Upper lobe of left lung (tissue), 6 donors: ENCODE measurements at places on chromosomes 12 and 14.

GRCh38 chr12:113479590-113480335 is 8.1 kb upstream of the LHX5 start:
- peak; percentile 89 for DNase-seq

- DNase-seq = no peak
Measured at GRCh38 chr12:81668475-81668874, 90.7 kb downstream of the PPFIA2 start.

- peak; percentile 29 for DNase-seq
Measured at GRCh38 chr12:123761841-123762714, at the start of gene DNAH10. DNAH10 (plus strand) TSS chr12:123762301; CDS start chr12:123762337, 36 bp downstream.

DNA sequence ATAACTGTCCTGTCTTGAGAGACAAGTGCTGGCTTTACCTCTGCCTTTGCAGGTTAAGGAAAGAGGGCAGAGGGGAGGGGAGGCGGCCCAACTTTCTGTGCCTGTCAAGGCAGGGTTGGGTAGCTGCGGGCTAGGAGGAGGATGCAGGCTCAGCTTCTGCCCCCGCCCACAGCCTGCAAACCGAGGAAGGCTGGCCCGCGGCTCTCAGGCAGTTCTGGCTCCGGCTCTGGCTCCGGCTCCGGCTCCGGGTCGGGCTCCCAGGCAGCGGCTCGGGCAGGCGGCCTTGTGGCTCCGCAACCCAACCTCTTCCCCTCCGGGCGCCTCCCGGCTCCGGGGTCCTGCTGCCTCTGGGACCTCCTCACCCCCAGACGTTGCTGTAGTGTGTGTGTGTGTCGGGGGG is 92.9 kb downstream of the TMEM30B start:
- DNase-seq = peak; percentile 88

GRCh38 chr12:109940339-109940923 is 40.4 kb downstream of the TCHP start:
- no peak for DNase-seq

DNA sequence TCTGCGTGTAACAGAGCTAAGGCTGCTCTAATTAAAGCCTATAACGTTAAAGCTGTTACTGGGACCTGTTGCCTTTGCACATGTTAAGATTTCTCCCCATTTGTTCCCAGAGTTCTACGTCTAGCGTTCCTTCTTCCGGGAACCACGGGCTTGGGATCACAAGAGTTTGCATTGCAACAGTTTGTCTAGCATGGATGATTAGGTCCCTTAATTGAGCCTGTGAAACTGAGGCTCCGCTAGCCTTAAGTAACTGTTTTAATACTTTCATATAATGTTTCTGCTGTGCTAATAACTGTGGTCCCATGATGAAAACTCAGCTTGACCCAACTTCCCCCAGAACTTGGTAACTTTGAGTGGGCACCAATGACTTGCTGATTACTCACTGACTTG is 16.7 kb upstream of the LYZ start:
- no peak for DNase-seq

DNA sequence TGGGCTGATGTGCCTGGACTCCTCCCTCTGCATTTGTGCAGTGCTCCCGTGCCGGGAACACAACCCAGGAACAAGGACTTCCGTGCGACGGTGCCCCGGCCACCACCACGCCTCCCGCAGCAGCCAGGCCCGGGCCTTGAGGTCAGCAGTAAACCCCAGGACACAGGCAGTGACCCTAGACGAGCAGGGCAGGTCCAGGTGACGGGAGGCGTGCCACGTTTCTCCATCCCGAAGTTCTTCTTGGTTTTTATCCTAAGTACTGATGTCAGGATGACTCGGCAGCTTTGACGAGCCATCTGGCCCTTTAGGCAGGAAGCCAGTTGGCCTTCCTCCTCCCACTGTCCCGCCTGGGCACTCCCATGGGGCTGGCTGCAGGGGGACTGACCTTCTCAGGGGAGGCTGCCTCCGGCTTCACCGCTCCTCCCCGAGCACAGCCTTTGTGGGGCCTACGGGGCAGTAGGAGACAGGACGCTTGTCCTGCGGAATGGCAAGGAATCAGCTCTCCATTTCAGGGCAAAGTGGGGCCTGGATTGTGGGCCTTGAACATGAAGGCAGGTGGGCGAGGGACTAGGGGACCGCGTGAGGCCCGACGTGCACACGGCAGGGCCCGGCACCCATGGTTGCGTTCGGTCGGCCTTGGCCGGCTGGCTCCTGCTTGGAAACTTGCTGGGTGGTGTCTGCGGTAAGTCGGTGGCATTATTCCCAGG is 94.1 kb downstream of the FBXL14 start:
- DNase-seq = no peak

- DNase-seq = no peak
Measured at GRCh38 chr12:32559434-32559833, 119.7 kb upstream of the DNM1L start.

DNA sequence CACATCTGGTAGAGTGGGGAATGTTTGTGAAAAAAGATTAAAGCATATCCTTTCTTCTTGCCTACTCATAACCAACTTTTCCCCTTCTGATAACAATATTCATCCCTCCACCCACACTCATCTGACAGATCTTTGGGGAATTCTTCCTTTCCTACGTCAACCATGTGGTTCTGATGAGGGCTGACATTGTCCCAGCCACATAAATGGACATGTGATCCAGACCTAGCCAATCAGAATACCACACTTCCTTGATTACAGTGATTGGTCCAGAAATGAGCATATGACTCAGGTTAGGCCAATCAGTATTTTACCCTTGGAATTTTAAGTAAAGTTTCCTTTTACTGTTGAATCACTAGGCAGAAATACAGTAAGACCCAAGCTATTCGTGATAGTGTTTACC is 58.9 kb downstream of the GPR65 start:
- no peak for DNase-seq

- no peak for DNase-seq
Measured at GRCh38 chr12:98351089-98351488, 164.3 kb upstream of the TMPO start.

- DNase-seq = no peak
Measured at GRCh38 chr14:74886001-74886400, 4.3 kb downstream of the DLST start.

GRCh38 chr14:22509036-22509709 is 79.9 kb downstream of the DAD1 start:
- DNase-seq = no peak

DNA sequence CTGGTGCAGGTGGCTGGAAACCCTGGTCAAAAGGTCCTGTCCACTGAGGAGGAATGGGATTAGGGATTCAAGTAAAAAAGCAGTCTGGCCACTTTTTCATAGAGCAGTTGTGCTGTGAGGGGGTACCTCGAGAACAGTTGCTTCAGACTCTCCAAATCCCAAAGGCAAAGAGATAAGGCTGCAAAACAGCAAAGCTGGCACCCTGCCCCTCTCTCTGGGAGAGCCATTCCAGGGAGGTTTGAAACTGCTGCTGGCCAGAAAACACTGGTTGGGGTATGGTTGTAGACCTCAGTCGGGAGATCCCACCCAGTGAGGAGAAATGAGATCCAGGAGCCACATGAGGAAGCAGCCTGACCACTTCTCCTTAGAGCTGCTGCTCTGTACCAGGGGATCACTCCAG is 137.3 kb downstream of the CEP83 start:
- no peak for DNase-seq

GRCh38 chr14:99727096-99727870 is 43.2 kb downstream of the CYP46A1 start:
- peak; percentile 49 for DNase-seq

- no peak for DNase-seq
Measured at GRCh38 chr12:27009881-27010301, 4.3 kb downstream of the TM7SF3 start.

- peak; percentile 76 for DNase-seq
Measured at GRCh38 chr12:48815126-48816110, 2.9 kb upstream of the CACNB3 start.

GRCh38 chr12:11624116-11624515 is 25.4 kb upstream of the ETV6 start:
- no peak for DNase-seq

GRCh38 chr12:107448198-107448597 is 237.4 kb upstream of the PWP1 start:
- DNase-seq = no peak

DNA sequence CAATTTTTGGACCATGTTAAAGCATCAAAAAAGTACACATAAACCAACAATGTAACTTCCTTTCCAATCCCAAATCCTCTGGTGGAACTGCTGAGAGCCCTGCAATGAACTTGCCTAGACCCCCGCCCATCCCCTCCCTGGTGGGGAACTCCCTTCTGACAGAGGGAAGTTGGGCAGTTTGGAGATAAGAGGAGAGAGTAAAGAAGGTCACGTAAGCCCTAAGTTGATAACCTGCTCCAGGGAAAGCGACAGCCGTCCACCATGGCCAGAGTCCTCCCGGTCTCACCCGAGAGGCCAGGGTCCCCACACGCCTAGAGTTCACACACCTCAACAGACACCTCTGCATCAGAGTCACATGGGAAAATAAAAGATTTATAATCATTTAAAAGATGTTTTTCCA is 138.7 kb downstream of the EGLN3 start:
- no peak for DNase-seq

GRCh38 chr12:4064008-4064407 is 190.8 kb upstream of the PARP11 start:
- no peak for DNase-seq

DNA sequence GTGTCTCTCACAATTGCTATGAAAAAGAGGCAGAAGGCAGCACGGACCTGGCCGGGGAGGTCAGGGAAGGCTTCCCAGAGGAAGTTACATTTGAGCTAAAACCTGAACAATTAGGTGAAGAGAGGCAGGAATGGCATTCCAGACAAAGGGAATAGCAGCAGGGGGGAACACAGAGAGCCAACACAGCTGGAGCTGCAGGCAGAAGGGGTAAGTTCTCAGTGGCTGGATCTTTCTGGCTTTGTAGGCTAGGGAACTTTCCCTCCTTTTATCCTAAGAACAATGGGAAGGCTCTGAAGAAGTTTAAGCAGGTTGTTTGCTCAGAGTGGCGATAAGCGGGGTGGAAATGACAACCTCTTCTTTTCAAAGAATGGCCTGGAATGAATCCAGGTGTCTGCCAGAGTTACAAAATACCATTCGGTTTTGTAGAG is 100.0 kb downstream of the PRIMA1 start:
- DNase-seq = no peak

DNA sequence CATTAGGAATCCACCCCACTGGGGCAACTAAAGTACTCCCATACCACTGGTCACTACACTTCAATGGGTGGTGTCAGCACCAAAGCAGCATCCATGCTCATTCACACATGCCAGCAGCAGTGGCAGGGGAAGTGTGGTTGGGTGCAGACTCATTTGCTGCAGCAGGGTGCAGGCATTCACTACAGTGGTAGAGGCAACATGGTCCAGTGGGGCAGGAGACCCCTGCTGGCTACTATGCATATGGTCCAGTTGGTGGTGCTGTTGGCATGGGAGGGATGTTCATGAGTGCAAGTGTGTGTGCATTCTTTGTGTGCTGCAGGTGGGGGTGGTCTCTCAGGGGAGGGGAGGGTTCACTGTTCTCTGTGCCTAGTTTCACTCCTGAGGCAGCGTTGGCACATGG is 908.4 kb upstream of the NOVA1 start:
- DNase-seq = no peak

GRCh38 chr14:38404100-38404541 is 148.2 kb upstream of the CLEC14A start:
- no peak for DNase-seq

DNA sequence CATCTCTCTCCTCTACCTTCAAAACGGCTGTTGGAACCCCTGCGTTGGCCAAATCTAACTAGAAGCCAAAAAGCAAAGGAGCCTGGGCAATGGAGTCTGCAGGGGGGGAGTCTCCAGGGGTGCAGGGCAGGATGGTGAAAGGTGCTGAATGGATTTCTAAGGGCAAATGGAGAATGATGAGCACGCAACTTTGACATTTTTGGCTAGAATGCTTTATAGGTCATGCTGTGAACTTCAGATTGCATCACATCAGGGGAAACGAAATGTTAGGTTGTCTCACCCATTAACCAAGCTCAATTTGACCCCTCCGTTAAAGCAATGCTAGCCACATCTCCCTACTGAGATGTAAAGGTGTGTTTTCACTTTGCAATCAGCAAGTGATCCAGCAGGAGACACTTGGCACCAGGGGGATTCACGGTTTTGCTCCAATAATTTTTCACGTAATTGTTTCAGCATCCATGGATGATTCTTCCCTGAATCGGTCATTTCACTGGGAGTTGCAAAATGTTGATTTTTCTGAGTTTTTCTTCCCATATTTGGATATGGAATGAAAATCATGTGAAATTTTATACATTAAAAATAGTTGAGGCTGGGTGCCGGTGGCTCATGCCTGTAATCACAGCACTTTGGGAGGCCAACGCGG is 78.0 kb upstream of the MDM1 start:
- no peak for DNase-seq

DNA sequence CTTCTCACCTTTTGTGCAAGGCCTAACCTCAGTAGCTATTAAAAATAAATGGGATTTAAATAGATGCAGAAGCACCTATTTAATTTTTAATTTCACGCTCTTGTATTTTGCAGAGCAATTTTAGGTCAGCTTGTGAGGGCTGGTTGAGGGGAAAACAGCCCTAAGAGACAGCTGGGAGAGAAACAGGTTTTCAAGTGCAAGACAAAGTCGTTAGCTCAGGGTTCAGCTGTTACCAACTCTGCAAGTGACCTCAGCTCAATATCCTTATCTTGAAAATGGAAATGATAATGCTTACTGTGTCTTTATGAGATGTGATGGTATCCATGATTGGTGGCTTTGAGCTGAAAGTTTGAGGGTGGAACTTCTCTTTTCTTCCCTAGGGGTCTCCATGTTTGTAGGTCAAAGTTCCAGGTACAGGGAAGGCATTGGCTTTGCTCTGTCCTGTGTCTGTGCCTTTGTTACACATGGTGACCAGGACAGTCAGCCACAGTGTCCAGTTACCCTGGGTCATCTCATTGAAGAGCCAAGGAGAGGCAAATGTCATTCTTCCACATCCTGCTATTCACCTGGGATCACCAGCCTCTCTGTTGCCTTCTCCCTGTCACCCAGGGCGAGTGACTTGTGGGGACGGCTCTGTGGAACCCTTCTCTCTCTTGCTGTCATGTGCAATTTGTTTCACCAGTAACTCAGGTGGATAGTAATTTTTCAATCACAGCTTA is 100.3 kb downstream of the SAMD4A start:
- no peak for DNase-seq

- DNase-seq = no peak
Measured at GRCh38 chr12:124395986-124396385, 101.1 kb downstream of the RFLNA start.

DNA sequence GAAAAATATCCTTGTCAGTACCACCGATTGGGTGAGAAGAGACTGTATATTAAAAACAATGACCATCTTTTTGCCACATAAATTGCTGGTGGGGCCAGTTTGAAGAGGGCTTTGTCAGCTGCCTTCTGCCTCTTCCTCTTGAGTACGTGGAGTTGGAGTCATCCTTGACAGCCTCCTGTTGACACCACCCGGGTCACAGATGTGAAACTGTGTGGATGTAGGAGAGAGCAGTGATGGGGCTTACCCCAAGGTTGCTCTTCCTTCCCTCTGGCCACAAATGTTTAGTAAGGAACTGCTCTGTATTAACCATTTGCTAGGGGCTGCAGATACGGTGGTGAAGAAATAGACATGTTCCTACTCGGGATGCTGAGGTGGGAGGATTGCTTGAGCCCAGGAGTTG is 12.2 kb downstream of the PTPN11 start:
- no peak for DNase-seq

GRCh38 chr12:120936197-120936596 is 32.0 kb upstream of the SPPL3 start:
- DNase-seq = no peak

GRCh38 chr12:27560126-27560525 is 36.1 kb downstream of the PPFIBP1 start:
- DNase-seq = no peak
